ENCODE measurements at places on chromosomes 6 and 20. TPM values are rescaled to one million over a fixed set of nuclear protein-coding genes. Genes with fewer than 3 reads are reported as not detected.
A peak's percentile ranks its signal among the peaks of the same experiment; 100 is the strongest.

GRCh38 chr6:114824409-114824808 lies 481.6 kb upstream of the HS3ST5 start:
- no peak for DNase-seq

GRCh38 chr6:32064706-32065105 lies 26.5 kb downstream of the CYP21A2 start:
- no peak for DNase-seq

- no peak for DNase-seq
Measured at GRCh38 chr6:134146268-134147033, 94.0 kb upstream of the SLC2A12 start.

DNA sequence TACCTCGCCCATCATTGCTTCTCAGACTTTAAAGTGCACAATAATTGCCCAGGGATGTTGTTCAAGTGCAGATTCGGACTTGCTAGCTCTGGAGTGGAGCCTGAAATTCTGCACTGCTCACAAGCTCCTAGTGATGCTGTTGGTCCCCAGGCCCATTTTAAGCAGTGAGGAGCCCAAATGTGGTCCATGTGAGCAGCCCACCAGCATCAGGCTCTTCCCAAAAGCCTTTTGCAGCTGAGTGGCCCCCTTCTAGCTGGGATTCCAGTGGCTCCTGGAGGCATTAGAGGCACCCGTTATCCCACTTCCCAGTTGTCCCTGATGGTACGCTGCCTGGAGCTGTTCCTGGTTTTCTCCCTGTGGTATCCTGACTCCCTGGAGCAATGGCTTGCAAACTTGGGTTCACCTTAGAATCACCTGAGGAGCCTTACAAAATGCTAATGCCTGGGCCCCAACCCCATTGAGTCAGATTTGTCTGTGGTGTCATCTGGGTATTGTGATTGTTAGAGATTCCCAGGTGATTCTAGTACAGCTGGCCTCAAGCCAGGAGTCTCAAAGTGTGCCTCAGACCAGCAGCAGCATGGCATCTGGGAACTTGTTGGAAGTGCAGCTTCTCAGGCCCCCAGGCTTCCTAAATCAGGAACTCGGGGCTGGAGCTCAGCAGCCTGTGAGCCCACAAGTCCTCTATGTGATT lies 186.9 kb upstream of the SLC24A3 start:
- no peak for DNase-seq

DNA sequence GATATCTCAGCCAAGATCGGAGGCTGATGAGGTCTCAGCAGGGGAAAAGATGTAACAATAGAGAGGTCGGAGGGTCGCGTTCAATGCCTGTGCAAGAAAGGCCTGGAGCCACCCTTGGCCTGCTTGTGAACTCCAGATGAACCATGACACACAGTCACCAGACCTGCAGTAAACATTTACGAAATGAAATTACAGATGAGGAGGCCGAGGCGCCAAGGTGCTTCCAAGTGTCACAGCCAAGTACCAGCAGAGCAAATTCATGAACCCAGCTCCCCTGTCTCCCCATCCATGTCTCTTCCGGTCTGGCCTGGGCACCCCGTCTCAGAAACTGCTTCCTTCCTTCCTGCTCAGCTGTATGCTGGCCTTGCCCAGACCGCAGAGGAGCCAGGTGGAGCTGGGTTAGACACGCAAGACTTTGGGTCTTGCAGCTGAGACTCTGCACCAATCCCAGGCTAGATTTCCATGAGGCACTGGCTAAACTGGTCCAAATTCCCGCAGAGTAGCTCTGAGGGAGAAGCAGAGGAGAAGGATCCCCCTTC lies 48.1 kb downstream of the CHMP4B start:
- no peak for DNase-seq

- no peak for DNase-seq
Measured at GRCh38 chr6:155026022-155026705, 31.0 kb downstream of the TIAM2 start.

DNA sequence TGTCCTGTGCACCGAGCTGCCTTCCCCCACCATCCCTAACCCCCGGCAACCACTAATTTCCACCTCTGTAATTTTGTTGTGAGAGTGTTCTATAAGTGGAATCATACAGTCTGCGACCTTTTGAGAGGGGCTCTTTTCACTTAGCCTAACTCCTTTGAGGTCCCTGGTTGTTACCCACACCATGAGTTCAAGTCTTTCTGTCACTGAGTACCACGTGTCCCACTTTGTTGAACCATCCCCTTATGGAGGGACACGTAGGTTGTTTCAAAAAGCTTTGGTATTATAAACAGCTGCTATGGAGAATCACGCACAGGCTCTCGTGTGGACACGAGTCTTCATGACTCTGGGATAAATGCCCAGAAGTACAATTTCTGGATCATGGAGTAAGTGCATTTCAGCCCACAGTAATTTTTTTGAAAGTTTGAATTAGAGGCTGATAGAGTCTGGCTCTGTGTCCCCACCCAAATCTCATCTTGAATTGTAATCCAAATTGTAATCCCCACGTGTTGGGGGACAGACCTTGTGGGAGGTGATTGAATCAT lies 9.5 kb downstream of the FAM209B start:
- DNase-seq: no peak

DNA sequence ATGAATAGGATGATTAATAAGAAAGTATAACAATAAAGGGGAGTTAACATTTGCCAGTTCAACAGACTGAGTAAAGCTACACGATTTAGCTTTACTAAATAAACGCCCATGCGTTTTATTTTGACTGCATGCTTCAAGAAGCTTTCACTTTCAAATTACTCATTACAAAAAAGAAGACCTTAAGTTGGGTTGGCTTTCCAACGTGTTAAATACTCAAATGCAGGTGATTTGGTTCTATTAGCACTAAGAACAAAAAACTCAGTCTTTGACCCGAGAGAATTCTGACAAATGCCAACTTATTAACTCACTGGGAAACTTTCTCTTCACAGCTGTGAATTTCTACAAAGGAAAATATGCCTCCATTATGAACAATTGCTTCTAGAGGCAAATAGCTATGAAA lies 24.8 kb downstream of the RNF146 start:
- no peak for DNase-seq

- DNase-seq: no peak
Measured at GRCh38 chr6:102549221-102549874, 1155.8 kb downstream of the GRIK2 start.

- no peak for DNase-seq
Measured at GRCh38 chr20:38412877-38413577, 22.1 kb downstream of the SNHG17 start.

GRCh38 chr6:163122365-163122764 lies 292.2 kb upstream of the QKI start:
- DNase-seq: no peak

DNA sequence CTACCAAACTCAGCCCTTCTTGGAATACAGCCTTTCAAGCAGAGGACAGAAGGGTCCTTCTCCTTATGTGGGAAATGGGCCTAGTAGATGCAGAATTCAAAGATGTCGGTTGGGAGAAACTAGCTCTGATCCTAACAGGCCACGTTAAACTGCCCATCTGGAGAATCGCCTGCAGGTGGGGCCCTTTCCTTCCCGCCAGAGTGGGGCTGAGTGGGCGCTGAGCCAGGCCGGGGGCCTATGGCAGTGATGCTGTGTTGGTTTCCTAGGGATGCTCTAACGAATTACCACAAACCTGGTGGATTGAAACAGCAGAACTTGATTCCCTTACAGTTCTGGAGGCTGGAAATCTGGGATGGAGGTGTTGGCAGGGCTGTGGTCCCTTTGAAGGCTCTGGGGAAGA lies 9.1 kb downstream of the MAPK13 start:
- no peak for DNase-seq

DNA sequence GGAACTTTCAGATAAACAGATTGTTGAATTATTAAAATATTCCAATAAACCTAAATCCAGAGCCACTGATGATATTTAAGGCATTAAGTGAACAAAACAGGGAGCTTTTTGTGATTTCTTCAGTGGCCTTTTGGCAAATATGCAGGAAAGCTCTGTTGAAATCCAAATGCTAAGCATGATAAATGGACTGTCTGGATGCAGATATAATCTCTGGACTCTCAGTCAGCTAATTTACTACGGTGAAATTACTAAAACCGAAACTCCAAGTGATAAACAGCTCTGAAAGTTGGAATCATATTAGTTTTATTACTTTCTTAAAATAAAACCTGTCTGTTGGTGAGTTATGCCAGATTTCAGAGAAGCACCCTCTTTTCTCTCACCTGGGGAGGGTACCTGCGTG lies 120.3 kb downstream of the IMPG1 start:
- DNase-seq: no peak

DNA sequence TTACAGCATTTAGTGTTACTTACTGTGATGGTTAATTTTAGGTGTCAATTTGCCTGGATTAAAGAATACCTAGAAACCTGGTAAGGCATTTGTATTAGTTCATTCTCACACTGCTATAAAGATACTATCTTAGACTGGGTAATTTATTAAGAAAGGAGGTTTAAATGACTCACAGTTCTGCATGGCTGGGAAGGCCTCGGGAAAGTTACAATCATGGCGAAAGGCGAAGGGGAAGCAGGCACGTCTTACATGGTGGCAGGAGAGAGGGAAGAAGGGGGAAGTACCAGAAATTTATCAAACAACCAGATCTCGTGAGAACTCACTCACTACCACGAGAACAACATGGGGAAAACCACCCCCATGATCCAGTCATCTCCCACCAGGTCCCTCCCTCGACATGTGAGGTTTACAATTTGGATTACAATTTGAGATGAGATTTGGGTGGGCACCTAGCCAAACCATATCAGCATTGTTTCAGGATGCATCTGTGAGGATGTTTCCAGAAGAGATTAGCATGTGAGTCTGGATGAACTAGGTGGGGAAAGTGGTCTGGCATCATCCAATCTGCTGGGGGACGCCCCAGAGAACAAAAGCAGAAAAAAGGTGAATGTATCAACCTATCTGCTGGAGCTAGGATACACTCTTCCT lies 76.8 kb downstream of the MKKS start:
- no peak for DNase-seq

DNA sequence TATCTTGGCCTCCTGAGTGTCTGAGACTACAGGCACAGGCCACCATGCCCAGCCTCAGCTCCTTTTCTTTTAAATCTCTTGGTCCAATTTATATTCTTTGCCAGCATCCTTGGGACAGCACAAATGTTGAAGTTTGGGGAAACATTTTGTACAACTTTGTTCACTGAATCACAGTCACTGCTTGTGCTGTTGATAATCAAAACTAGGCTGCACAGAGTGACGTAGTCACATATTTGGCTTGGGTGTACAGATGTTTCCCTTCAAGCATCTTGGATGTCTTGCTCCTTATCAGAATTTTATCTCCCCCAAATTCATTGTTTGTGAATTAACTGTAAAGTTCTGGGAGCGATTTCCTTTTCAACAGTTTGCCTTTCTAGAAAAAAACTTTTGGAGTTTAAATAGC lies 17.9 kb downstream of the CARMIL1 start:
- peak; percentile 39 for DNase-seq

DNA sequence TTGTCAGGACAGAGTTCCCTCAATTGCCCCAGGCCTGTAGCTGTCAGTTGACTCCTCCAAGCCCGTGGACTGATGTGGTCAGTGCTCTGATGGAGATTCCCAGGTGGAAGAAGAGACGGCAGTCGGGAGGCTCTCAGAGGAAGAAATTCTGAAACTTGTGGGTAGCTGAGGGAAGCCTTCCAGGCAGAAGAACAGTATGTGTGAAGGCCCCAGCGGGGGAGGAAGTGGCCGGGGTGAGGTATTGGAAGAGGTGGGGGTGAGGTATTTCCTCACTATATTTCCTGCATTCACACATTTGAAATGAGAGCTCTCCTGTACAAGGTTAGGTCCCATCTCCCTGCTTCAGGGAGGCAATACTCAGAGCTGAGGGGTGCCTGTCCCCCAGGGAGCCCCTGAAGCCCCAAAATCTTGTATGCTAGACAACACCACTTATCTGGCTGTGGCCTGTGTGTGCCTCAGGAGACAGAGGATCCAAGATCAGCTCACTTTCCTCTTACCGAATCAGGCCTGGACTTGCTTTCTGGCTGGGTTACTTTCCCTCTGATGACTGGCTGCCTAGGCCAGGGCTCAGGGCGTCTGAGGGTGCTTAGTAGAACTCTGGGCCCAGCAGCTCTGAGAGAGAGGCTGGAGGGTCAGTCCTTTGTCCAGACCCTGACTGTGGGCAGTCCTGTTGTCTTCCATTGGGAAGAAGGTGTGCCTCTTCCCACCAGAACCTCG lies 49.3 kb upstream of the MYL9 start:
- DNase-seq: no peak

DNA sequence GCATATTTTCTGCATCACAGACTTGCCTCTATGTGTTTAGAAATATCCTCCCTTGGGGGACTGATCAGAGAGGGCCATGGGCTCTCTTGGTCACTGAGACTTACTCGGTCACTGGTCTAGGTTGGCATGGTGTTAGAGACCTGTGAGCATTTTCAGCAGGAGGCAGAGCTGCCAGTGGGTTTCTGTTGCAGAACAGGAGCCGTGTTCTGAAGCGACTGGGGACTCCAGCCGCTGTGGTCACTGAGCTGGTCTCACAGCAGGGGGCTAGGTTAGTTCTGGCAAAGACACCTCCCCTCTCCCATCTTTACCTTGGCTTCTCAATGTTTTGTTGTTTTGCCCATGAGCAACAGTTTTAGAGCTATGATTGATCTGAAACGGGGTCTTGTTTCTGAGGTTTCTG lies 8.7 kb downstream of the TMEM181 start:
- DNase-seq: no peak

DNA sequence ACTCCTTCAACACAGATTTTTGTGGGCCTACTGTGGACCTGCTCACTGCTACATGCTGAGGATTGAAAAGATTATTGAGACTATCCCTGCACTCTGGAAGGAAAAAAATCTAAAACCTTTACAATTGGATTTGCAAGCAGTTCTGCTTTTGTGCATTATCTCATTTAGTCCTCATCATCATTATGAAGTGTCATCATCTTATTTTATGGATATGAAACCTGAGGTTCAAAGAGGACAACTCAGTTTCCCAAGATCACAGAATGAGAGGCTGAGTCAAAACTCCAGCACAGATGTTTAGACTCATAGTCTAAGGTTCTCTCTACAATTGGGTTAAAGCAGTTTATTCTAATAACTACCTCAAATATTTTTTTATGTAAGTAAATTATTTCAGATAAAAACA lies 160.2 kb upstream of the MARCKS start:
- no peak for DNase-seq

GRCh38 chr6:17600527-17601385 lies 654 bp downstream of the FAM8A1 start:
- DNase-seq: peak; percentile 17

- no peak for DNase-seq
Measured at GRCh38 chr6:19613678-19614077, 223.5 kb upstream of the ID4 start.

The BEND6 gene
- total RNA-seq: 2.0 TPM

The PIM1 gene
- total RNA-seq: 2.8 TPM

The MYCT1 gene
- 31.2 TPM for total RNA-seq

The CLPSL1 gene
- total RNA-seq: not detected

The SCUBE3 gene
- 0.30 TPM for total RNA-seq

The ABHD16B gene
- total RNA-seq: not detected

The BRD2 gene
- 139 TPM for total RNA-seq

The LY6G6F gene
- not detected for total RNA-seq
